ENCODE measurements at places on chromosomes 1 and 21. TPM values are rescaled to one million over a fixed set of nuclear protein-coding genes. Genes with fewer than 3 reads are reported as not detected.

Gene NFYC
- 52.1 TPM for polyA plus RNA-seq

Gene OR2L2
- polyA plus RNA-seq = not detected

Gene GNAT2
- polyA plus RNA-seq = not detected

Gene ERICH3
- polyA plus RNA-seq = not detected

Gene SLC44A5
- 5.0 TPM for polyA plus RNA-seq

Gene OR4F29
- polyA plus RNA-seq = not detected

Gene HIVEP3
- 3.5 TPM for polyA plus RNA-seq

Gene ATP1A2
- polyA plus RNA-seq = 5.5 TPM

Gene NECTIN4
- polyA plus RNA-seq = 2.7 TPM

- DNase-seq = no peak
Observed at GRCh38 chr1:60866917-60867531, 215.3 kb upstream of the NFIA start.

GRCh38 chr1:211468595-211468994 lies 23.4 kb downstream of the RD3 start:
- no peak for DNase-seq

DNA sequence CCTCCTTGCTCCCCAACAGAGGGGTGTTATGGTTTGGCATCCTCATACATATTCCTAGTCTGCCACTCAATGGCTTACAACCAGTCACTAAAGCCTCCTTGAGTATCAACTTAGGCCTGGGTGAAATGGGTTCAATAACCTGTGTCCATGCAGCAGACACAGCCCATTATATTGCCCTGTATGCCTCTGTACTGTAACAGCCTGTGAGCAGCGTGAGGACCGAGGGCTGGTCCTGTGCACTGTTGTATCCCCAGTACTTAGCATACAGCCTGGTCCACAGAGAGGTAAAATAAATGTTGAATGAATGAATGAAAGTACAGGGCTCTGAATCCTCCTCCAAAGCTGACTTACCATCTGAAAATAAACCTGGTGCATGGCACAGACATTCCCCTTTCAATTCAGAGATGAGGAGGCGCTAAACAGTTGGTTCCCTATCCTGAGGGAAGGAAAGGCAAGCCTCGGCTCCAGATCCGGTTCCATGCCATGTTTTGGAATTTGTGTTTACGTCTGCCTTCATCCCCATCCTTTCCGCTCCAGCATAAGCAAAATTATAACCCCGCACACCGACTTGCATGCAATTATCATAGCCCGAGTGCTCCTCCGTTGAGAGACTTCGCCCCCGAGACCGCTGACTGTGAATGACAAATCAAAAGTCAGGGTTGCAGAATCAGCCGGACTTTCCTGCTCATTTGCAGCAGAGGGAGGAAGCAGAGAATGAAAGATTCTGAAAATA lies 45.0 kb upstream of the DNAJC6 start:
- peak; percentile 72 for DNase-seq

DNA sequence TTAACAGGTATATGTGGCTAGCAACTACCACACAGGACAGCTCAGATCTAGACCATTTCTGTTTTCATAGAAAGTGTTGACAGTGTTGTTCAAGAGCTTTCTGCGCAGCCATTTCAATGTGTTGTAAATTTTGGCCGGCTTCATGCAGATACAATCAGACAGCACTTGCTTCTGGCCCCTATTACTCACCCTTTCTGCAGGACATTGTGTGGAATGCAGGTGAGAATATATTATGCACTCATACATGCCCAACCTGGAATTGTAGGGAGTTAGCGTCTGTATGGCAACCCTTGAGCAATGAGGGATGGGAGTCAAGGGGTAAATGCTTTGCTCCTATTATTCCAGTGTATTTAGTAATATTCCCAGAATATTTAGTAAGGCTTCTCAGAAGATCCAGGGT lies 180.9 kb upstream of the PLXNA2 start:
- DNase-seq = no peak

DNA sequence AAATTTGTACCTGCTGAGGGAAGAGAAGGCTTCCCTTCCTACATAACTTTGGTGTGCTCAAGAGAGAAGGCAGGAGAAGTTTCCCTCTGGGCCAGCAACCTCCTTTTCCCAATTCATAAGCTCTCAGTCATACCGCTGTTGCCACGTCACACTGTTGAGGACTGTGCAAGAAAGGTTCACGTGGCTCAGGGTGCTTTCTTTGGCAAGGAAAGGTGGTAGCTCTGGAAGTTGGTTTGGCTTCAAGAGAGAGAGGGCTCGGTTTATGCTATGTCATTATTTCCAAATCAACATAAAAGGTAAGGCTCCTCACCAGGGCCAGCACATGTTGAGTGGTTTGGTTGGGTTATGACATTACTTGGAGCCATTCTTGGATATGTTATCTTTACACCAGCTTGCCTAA lies 77.3 kb downstream of the TNFSF18 start:
- DNase-seq = peak; percentile 48

GRCh38 chr21:40636026-40636425 lies 210.9 kb downstream of the DSCAM start:
- no peak for DNase-seq

- DNase-seq = no peak
Observed at GRCh38 chr1:1306661-1307260, 969 bp downstream of the ACAP3 start.

DNA sequence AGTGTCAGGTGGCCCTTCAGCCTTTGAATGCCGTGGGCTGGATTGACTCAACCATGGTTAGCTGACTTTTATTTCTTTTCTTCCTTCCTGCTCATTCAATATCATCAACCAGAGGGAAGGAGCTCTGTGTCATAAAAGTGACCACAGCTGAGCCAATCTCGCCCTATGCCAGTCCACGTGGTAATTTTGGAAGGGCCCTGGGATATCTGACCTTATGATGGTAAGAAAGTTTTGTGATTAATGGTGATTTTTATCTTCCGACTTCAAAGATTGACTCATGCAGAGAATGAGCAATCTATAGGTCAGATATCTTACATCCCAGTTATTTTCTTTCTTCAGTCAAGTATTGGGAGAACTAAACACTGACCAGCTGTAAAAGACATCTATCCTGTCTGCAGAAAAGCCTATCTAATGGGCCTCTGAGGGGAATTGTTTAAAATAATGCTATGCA lies 170.3 kb downstream of the ZC3H11B start:
- DNase-seq = no peak

GRCh38 chr1:92536211-92536979 lies 49.7 kb upstream of the GFI1 start:
- no peak for DNase-seq

DNA sequence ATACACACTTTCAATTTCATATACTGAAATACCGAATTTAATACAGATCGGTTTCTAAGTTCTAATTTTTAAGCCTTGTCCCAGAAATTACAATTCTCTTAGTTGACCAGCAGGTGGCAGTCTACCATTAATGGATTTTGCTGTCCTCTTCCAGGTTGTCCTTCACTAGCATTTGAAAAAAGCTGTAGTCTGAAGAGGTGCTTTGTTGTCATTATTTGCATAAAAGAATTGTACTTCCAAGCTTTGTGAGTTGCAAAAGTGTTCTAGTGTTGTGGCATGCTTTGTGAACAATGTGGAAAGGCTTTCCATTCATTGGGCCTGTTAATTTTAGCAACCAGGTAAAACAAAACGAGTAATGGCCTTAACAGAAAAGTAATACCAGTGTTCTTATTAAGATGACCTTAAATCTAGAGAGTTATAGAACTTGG lies 193.6 kb downstream of the RPS6KC1 start:
- peak; percentile 66 for DNase-seq

DNA sequence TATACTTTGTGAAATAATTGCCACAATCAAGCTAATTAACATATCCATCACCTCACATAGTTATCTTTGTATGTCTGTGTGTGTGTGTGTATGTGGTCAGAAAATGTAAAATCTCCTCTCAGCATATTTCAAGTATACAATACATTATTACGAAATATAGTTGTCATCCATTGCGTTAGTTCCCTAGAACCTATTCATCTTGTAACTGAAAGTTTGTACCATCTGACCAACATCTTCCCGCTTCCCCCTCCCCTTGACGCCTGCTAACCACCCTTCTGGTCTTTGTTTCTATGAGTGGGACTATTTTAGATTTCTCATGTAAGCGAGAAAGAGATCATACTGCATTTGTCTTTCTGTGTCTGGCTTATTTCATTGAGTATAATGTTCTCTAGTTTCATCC lies 455.3 kb downstream of the KCNT2 start:
- DNase-seq = no peak

DNA sequence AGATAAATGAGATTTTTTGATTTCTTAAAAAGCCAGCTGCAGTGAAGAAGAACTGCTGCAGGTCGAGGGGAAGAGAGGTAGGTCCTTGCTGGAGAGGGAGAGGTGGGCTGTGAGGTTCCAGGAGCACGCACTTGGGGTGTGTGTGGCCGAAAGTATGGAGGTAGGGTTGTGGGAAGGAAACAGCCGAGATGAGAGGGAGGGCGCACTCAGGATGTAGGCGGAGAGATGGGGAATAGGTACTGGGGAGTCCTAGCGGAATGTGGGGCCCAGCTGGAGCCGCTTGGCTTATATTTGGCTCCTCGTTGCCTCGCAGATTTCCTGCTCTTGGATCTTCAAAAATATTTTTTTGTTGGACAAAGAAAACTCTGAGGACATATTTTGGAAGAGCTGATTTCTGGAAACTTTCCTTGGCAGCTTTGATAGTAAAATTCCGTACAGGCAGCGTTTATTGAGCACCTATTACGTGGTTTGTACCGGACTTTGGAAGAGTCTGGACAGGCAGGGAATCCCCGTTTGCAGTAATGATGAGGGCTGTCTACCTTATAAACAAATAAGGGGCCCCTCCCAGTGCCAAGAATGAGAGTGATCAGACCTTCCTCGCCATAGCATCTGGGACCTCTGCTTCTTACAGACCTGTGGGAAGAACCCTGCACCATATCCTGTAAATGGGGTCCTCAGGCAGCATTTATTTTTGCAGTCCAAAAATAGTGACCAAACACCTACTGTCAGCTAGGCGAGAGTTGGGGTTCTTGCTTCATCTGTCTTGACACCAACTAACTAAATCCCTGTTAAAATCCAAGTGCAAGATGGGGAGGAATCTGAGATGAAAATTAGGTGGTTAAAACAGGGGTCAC lies 1.5 kb downstream of the LRRC8D start:
- DNase-seq = no peak

DNA sequence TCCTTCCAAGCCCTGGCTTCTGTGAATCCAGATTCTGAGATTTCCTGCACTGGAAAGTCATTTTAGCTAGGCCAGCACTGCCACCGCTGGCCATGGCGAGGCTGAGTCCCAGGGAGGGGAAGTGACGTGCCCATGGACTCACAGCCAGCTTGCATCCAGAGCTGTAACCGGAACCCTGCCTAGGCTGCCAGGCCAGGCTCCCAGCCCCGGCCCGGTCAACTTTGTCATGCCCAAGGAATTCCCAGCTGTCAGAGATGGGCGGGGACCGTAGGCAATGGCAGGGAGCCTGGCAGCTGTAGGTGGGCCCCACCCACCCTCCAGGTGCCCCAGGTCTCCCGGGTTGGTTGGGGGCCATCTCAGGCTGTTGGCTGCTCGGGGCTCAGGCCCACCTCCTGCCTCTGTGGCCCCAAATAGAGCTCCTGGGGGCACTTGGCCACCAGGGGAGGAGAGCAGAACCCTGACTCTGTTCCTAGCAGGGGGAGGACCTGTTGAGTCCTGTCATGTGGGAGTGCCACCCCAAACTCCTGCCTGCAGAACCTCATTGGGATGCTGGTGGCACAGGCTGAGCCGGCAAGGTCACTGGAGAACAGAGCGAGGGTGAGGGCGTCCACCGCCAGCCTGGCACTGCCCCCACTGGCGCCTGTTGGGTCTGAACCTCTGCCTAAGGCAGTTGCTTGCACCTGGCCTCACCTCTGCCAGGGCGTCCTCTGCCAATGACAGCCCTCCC lies 57.8 kb downstream of the FOXO6 start:
- peak; percentile 83 for DNase-seq

DNA sequence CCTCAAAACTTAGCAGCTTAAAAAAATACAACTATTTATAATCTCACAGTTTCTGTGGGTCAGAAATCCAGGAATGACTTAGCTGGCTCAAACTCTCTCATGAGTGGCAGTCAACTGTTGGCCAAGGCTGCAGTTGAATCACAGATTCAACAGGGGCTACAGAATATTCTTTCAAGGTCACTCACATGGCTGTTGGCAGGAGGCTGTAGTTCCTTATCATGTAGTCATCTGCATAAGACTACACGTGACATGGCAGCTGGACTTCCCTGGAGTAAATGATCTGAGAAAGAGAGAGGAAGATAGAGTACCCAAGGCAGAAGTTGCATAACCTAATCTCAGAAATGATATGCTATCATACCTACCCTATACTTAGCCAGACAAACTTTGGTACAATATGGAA lies 75.2 kb upstream of the TSPAN2 start:
- no peak for DNase-seq

GRCh38 chr1:218957971-218958370 lies 215.7 kb upstream of the LYPLAL1 start:
- DNase-seq = no peak

DNA sequence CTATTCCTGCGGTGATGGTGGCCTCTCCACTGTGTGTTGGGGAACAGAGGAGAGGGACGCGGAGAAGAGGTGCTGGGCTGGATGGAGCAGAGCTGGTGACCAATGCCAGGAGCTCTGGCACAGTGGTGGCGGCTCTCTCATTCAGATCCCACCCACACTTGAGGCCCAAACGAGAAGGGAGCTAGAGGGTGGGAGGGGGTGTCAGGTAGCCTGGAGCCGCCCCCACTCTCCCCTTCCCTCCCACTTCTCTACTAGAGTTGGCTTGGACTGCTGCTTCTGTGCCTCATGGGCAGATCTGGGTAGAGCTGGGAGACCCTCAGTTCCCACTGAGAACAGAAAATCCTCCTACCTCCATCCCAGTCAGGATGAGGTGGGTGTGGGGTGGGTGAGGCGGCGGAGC lies 3.5 kb downstream of the TTC39A start:
- DNase-seq = no peak

- DNase-seq = peak; percentile 85
Observed at GRCh38 chr1:9890224-9890731, 19.8 kb downstream of the CTNNBIP1 start.

GRCh38 chr1:151596166-151596953 lies 15.5 kb upstream of the SNX27 start:
- no peak for DNase-seq

- no peak for DNase-seq
Observed at GRCh38 chr21:41010101-41010435, 157.9 kb upstream of the BACE2 start.

DNA sequence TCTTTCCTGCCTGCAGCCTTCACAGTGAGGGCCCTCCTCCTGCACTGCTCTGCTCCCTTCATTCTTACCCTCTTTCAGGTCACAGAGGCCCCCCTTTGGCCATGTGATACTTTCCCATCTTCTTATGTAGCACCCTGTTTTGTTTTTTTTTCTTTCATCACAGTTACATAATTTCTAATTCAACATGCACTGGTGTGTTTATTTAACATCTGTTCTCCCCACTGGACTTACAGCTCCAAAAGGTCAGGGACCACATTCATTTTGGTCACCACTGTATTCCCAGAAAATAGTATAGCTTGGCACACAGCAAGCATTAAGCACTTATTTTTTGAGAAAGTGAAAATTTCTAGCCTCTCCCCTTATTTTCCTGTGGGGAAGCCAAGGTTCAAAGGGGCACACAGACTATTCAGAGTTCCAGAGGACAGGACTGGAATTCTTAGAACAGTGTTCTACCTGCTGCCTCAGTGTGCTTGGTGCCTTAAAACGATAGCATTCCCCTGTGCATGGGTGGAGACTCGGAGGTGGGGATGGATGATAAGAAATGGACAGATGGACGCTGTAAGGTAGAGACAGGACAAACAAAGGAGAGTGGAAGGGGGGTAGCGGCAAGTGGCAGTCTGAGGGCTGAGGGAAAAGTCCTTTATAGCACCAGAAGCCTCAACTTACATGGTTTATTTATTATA lies 5.3 kb downstream of the DENND2D start:
- no peak for DNase-seq

Data from kidney (tissue), 22 donors.